GM12891 (cell line): ENCODE measurements at places on chromosomes 1 and 21.

- no peak for DNase-seq
Measured at GRCh38 chr1:89637496-89637895, 4.6 kb downstream of the LRRC8C start.

DNA sequence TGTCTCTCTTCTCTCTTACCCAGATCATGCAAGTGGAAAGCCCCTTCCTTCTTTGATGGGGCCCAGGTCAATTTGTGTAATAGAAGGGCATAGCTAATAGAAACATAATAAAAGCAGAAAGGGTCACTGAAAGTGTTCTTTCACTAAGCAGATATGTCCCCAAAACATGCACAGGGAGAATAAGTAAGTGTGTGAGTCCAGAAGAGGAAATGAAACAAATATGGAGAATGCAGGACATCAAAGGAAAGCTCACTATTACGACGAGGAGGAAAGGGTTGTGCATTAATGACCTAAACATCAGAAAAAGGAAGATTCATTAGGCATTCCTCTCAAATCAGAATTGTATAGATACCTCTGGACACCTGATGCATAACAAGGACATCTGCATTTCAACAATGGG, 81.4 kb upstream of the SMYD2 start:
- DNase-seq, result no peak

DNA sequence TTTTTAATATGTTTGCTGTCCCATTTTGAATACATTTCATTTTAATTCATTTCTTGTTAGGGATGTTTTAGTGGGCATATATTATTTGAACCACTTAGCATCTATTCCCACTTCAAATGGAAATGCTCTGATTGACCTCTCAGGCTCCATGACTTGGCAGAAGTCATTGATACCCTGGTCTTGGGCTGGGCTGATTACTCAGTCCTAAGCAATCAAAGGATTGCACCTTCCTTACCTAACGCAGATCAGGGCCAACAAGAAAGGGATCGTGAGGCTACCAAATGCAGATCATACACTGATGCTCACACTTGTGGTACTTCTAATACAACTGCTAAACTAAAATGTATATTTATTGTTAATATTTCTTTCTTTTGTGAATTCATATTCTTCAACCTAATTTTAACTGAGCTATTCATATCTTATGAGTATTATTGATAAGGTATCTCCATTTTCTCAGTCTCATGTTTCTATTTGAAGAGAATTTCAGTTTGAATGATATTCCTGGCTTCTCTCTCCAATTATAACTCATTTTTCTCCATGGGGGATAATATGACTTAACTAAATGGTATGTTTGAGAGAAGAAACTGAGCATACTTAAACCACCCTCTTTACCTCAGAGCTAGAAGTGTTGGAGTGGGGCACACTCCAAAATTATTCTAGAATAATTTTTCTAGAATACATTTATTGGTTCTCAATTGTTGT, 615.5 kb upstream of the ADAMTS5 start:
- DNase-seq, result no peak

GRCh38 chr1:201535046-201535918, 3.6 kb upstream of the NAV1 start:
- DNase-seq, result no peak

GRCh38 chr1:220684890-220685289, 5.3 kb upstream of the C1orf115 start:
- DNase-seq, result no peak

DNA sequence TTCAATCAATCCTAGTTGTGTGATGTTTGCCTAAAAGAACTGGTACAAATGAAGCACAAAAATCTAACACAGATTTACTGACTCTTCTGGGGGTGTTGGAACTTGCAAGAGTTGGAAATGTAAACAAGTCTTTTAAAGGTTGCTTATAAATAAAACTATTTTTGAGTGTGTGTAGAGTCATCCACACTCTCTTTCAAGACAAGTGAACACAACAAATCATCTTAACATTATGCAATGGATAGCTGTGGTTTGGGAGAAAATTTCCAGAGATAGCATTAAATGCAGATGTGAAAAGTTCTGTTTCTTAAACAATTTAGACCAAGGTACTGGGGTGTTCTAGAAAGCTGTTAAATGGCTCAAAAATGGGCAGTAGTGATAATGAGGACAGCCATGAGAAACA, 28.7 kb downstream of the C1orf87 start:
- no peak for DNase-seq

- DNase-seq, result no peak
Measured at GRCh38 chr1:162271972-162272371, 104.7 kb downstream of the SPATA46 start.

- no peak for DNase-seq
Measured at GRCh38 chr1:109759513-109760334, 4.0 kb downstream of the EPS8L3 start.

- DNase-seq, result no peak
Measured at GRCh38 chr1:17791480-17791879, 36.3 kb downstream of the ACTL8 start.

DNA sequence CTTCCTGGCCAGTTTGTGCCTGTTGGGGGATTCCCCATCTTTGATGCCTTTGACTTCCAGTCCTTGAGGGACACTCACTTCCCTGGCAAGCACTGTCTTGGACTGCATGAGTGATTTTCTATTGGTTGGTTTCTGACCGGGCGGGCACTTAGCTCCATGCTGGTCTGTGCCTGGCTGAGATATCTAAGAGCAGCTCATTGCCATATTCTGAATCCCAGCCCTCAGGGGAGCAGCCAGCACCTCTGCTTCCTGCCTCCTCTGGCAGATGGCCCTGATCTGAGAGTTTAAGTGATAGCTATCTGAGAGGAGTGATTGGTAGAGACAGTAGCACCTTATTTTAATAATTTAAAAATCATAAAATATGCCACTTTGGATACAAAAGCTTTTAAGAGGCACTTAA, 52.5 kb downstream of the DISC1 start:
- DNase-seq, result no peak

DNA sequence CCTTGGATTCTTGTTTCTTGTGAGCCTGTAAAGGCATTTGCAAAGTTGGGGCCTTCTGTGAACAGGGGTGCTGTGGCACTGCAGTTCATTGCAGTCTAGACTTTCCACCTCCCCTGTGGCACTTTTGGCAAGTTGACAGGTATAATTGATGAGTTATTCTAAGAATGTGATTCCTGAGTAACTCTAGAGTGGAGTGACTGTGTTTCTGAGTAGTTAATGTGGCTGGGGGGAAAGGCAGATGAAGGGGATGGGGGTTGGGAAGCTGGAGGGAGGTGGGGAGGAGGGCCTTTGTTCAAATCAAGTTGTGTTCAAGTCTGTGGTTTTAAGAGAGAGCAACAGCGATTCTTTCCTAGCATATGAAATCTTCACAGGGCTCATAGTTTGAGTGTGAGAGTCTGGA, 32.9 kb downstream of the PBX1 start:
- DNase-seq, result no peak

DNA sequence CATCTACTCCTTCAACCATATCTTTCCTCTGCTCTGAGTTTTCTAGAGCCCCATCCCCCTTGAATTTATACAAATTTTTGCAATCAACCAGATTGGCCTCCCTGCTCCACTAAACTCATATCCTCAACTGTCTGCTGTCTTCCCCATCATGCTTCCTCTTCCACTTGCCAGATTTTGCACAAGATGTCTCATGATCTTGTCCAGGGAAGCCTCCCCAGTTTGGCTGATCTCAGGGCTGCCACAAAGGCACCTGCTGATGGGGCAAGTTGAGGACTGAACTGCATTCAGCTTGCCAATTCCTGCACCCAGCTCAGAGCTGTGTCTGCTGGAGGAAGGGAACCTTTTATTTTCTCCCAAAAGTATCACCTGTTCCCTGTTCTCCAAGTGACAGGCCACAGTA, 3.9 kb upstream of the KCNJ9 start:
- DNase-seq, result no peak
